ENCODE measurements at places on chromosomes 4 and X.

GRCh38 chr4:173503330-173504180, 26.5 kb downstream of the HAND2 start:
- no peak for DNase-seq

DNA sequence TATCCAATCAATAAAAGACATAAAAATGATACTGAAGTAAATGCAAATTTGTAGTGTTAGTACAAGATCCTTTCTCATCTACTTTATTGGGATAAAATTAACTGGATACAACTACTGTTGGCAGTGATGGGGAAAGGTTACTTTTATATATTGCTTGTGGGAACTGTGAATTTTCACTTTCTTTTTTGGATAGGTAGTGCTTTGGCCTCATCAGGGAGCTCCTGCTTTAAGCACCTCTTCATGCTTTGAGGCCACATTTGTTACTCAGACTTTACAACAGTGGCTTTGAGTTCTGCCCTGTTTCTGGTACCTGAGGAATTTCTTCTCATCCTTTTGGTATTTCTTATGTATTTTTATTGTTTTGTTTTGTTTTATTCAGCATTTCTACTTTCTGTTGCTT, 316.8 kb upstream of the ZCCHC13 start:
- DNase-seq: no peak

DNA sequence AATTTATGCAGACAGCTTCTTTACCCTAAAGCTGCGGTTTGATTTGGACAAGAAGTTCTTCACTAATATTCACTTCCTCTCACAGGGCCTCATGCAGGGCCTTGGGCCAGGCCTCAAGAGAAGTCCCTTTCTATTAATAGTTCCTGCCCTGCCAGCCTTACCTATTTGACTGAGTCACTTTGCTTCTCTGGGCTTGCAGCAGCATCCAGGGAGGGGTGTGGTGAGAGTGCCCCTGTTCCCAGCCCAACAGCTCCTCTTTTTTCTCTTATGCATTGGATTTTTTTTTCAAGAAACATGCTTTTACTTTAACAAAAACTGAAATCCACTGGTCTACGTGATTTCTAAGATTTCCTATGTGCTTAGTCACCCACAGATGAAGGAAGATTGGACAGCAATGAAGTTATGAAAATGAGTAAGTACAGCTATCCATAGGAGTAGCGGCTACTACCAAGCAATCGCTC, 26.7 kb downstream of the FAM156B start:
- no peak for DNase-seq

DNA sequence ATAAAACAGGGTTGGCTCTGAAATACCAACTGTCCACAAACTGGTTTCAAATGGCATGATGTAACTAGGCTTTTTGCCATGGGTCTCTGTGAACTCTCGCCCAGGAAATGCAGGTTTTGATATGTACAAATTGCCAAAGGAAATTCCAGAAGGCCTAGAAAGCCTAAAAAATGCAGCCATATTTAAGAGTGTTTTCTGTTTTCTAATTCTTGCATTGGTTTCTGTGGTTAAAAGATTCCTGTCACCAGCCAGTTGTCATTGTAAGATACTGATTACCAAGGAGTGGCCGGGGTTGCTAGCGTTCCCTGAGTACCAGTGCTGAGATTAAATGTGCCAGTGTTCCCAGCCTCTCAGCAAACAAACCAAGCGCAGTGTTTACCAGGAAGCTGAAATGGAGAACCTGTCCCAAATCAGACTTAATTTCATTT, 53.9 kb upstream of the SORBS2 start:
- DNase-seq: no peak

GRCh38 chrX:120761810-120762209, 113.9 kb downstream of the CT47B1 start:
- no peak for DNase-seq

DNA sequence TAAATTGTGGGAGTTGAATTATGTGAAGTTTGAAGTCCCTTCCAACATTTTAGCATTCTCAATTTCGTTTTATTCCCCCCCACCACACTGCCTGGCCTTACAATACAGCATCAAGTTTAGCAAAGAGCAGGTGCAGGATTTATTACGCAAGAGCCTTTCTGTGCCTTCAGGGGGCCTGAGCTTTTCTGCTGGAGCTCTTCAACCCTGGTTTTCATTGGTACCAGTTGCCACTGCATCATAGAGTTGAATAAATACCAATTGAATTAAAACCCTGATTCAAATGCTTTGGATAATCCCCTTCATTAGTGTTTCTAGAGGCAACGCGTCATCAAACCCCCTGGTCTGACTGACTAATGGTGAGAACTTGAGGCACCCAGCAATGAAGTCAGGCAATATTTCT, 43.6 kb upstream of the KIT start:
- DNase-seq: no peak

DNA sequence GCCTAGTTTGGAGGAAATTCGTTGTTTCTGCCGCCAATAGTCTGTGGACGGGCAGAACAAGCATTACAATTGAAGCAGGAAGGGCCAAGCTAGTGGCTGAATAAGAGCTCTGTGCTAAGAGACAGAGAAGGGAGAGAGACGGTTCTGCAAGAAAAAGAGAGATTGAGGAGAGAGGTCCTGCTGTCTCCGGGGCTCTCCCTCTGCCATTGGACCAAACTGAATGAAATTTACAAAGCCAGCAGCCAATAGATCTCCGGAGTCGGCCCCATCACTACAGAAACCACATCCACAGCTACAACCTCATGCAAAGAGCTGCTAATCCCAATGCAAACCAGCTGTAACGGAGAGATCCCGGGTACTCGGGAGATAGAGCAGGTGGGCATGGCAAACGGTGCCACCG, at the start of gene NLGN4X:
Gene NLGN4X (minus strand): TSS at position 148 of the 400 bp plus-strand sequence. CDS start 77,401 bp downstream, outside the sequence.
- DNase-seq: no peak

All from activated CD4-positive, alpha-beta T cell treated with anti-CD3 and anti-CD28 coated beads for 1 hour (primary cell).